GF-D8 (cell line): ENCODE measurements at places on chromosomes 3 and 15.

DNA sequence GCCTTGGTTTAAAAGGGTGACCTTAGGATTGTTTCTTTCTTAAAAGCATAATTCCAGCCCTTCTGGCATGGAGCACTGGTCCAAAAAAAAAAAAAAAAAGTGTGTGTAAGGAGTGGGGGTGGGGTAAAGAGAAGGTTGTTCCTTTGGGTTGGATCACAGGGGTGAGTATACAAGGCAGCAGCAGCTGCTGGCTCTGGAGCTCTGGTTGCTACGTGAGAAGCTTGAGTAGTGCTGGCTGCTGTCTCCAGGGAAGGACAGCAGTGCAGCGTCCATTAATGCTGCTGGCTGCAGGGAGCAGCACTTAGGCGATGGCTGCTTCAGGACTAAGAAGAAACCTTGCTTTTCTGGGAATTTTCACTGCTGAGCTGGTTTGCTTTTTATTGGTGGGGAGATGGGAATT is 2.3 kb downstream of the SETD5 start:
- DNase-seq = no peak

GRCh38 chr15:95880031-95880570 is 450.4 kb upstream of the NR2F2 start:
- no peak for DNase-seq

- no peak for DNase-seq
Observed at GRCh38 chr3:130933801-130934345, 40.0 kb downstream of the ATP2C1 start.

GRCh38 chr3:186824430-186825139 is 17.9 kb upstream of the ADIPOQ start:
- DNase-seq = no peak

GRCh38 chr3:131350506-131350905 is 31.1 kb upstream of the NUDT16 start:
- DNase-seq = no peak

GRCh38 chr3:169827712-169828111 is 15.0 kb upstream of the LRRC34 start:
- no peak for DNase-seq

- DNase-seq = no peak
Observed at GRCh38 chr15:46471096-46471495, 836.3 kb downstream of the SQOR start.

- no peak for DNase-seq
Observed at GRCh38 chr3:117844676-117845075, 1135.1 kb downstream of the TUSC7 start.

GRCh38 chr3:62874711-62875557 is at the start of gene CADPS:
Gene CADPS, minus strand, starts transcription at chr3:62875416. Its CDS starts 387 bp downstream, at chr3:62875029.
- DNase-seq = no peak

GRCh38 chr3:38834717-38835116 is 18.7 kb upstream of the SCN10A start:
- no peak for DNase-seq

GRCh38 chr3:69787436-69788168 is 48.3 kb downstream of the MITF start:
- no peak for DNase-seq

DNA sequence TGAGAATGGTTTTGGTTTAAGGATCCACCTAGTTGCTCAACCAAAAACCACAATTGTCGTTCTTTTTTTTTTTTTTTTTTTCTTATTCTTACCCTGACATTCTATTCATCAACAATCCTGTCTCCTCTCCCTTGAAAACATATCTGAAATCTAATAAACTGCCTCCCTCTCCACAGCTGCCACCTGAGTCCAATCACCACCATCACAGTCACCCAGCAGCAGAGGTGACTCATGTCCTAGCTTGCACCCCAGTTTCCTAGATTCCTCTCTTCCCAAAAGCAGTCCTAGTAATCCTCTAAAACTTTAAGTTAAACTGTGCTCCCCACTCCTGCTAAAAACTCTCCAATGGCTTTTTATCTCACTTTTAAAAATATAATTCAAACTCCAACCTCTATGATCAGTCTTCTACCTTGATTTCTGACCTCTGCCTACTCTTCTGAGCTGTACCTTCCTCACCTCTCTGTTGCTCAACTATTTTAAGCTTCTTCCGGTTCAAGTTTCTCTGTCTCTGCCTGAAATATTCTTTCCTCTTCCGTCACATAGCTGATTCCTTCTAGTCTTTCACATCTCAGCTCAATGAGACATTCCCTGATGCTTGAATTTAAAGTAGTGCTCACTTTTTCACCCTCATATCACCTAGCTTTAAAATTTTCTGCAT is 33.7 kb upstream of the RBMS3 start:
- no peak for DNase-seq

GRCh38 chr3:58173669-58174398 is 36.9 kb downstream of the DNASE1L3 start:
- DNase-seq = peak; percentile 36
